Stimulated activated CD4-positive, alpha-beta T cell treated with anti-CD3 and anti-CD28 coated beads, Interleukin-12 subunit alpha, Interleukin-12 subunit beta, amount 100 ng/mL, for 24 hours (primary cell): ENCODE measurements at places on chromosomes 3 and 15.

GRCh38 chr15:91549581-91549980 lies 303.9 kb upstream of the SLCO3A1 start:
- no peak for DNase-seq

DNA sequence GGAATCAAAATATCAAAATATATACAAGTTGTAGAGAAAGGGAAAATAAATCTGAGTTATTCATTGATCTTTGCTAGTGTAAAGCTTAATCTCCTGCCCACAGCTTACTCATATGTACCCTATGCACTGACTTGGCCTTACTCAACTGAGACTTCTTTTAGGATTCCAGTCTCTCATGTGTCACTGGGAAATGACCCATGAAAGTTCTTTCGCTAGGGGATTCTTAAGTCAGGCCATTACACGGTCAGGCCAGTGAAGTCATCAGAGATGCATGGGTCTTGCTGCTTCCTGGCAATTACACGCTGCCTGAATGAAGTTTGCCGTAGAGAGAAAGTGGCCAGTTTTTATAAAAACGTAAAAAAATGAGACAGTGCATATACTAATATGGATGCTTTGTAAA lies 20.7 kb upstream of the LPP start:
- DNase-seq = no peak

GRCh38 chr3:46442576-46443530 lies 21.9 kb downstream of the LTF start:
- DNase-seq = no peak

DNA sequence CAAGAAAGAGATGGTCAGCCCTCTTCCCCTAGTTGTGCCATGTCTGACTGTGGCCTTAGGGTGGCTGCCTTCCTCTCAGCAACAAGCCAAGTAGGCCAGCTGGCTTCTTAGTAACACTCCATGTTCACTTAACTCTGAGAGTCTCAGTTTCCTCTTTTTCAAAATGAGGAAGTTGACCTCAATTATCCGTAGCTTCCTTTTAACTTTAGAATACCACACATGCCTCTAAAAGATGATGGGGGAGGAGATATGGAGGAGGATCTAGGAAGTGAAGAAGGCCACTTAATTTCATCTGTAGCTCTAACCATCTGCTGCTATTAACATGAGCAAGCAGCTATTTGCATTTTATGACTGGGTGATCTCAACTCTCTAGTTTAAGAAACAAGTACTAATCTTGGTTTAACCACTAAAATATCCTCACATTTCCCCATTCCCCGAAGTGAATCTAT lies 32.9 kb downstream of the CD200R1L start:
- DNase-seq = no peak

- no peak for DNase-seq
Observed at GRCh38 chr15:101613130-101614000, 38.8 kb downstream of the TM2D3 start.

DNA sequence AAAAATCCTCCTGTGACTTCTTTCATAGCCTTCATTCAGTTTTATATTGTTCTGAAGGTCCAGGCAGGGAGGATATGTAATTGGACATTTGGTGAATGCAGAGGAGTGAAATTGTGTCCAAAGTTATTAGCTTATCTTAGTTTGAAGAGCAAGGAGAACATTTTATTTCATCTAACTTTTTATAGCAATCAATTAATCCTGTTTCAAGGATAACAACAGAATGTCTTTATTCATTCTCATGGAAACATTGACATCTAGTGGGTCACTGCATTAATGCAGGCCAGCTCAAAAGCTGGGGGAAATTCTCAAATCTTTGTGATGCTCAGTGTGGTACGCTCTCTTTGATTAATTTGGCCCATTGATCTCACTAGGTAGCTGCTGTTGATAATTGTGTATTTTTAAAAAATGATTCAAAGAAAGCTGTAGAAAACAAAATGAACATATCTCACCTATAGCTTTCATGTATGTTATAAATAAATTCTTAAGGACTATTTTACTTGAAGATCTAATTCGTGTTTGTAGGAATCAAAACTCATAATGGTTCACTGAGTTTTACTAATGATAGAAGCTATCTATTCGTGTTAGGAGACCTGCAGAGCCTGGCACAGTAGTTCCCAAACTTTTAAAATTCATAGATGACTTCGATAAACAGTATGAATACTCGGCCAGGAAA lies 150.8 kb upstream of the KCNMB2 start:
- DNase-seq = no peak

GRCh38 chr3:50340448-50341329 lies at the start of gene RASSF1:
TSS of gene RASSF1 (minus strand) at chr3:50340836. CDS start at chr3:50340805, 31 bp downstream.
- DNase-seq = no peak
